ENCODE measurements at places on chromosomes 6 and 20.

- no peak for DNase-seq
These were observed 40.1 kb downstream of the TBPL1 start for GRCh38 chr6:133992992-133993680.

DNA sequence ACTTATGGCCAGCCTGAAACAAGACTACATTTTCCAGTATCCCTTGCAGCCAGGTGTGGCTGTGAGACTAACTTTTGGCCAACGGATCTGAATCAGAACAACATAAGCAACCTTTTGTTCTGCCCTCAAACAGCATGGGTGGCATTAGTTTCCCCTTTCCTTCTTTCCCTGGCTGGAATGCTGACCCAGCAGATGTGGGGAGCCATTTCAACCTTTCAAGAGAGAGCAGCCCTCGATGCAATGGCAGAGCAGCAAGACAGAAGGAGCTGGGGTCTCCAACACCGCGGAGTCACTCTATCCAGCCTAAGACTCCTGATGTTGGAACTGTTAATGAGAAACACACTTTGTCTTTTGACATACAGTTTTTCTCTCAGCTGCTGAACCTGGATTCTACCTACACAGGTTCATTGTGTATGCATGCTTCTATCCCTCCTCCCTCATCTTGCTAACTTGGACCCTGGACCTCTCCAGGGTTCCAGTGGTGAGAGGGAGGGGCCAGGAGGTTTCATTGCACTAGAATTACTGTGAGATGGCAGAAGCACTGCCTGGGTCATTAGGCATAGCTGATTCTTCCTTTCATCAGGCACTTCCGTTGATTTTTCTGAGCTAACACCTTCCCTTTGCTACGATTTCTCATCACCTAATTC is 28.8 kb upstream of the DDR1 start:
- no peak for DNase-seq

GRCh38 chr6:26754212-26754611 is 94.7 kb upstream of the ZNF322 start:
- DNase-seq, result no peak

GRCh38 chr6:112231164-112231563 is 23.2 kb downstream of the LAMA4 start:
- DNase-seq, result no peak

GRCh38 chr20:2840967-2841531 is 504 bp downstream of the VPS16 start:
- no peak for DNase-seq

- DNase-seq, result no peak
These were observed 88.9 kb upstream of the MRPS10 start for GRCh38 chr6:42306439-42307140.

DNA sequence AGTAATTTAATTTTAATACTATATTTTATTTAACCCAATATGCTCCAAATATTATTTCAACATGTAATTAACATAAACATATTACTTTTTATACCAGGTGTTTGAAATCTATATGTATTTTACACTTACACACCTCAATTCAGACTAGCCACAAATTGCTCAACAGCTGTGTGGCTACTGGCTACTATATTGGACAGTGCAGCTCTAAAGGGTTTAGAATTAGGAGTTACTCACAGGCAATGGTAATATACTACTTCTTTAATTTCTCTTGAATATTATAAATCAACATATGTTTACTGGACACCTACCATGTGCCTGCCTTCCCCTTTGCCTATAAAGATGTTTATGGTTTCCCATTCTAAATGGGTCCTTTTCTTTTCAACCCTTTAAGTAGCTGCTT is 2.3 kb downstream of the MTRF1L start:
- DNase-seq, result no peak

DNA sequence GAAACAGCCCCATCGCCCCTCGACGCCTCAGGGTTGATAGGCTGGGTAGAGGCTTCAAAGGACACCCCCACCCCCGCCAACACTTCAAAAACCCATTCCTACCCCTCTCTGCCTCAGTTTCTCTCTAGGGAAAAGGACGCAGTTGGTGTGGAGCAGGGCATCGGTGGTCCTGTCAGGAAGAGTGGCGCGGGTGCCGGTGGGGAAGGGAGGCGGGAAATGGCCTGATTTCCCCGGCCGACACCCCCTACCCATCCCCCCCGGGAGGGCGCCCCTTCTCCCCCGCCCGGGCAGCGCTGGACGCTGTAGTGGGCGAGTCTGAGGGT is 367 bp downstream of the NRSN2 start:
- DNase-seq, result no peak

- DNase-seq, result no peak
These were observed 382.8 kb upstream of the TSHZ2 start for GRCh38 chr20:52589251-52589812.

GRCh38 chr6:116029535-116029934 is 31.2 kb downstream of the FRK start:
- no peak for DNase-seq

DNA sequence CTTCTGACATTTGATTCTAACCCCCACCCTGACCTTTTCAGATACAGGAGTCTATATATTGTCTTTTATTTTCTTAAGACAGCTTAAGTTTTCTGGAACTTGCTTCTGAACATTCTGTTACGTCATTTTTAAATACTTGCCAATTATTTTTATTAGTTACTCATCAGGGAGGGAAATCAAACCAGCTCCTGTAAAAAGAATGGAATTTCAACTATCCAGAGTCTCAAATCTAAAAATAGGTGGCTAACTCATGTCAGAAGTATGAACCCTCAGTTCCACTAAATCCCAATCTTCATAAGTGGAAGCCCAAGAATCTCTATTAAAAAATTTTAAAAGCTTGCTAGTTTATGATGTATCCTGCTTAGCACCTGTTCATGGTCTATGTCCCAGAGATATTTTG is 900.0 kb downstream of the KIF16B start:
- no peak for DNase-seq

- no peak for DNase-seq
These were observed 39.3 kb downstream of the SNRNP48 start for GRCh38 chr6:7629321-7629720.

DNA sequence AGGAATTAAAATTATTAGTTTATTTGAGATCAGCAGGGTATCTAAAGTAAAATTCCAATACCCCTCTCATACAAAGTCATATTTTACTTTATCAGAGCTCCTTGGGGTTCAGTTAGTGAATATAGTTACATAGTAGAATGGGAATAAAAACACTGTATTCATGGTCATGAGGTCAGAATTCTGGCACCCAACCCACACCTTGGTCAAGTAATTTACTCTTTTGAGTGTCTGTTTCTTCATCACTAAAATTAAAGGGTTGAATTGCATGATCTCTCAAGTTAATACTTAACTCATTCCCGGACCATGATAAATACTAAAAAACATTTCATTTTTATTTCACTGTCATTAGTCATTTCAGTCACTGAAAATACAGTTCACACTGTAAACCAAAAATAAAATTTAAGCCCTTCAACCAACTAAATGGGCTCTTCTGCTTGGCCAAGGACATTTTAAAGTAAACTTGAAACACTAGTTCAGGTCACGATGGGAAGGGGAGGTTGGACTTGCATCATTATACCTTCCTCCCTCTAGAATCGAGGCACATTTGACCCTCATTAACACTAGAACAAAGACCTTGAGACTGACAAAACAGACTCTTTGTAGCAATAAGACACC is 21.1 kb upstream of the HLA-DRB1 start:
- no peak for DNase-seq

GRCh38 chr20:62352402-62353288 is 14.5 kb downstream of the LAMA5 start:
- no peak for DNase-seq

GRCh38 chr6:34593701-34594100 is 37.6 kb upstream of the SPDEF start:
- no peak for DNase-seq

- DNase-seq, result no peak
These were observed 118.1 kb downstream of the CEBPB start for GRCh38 chr20:50308513-50309279.

- no peak for DNase-seq
These were observed 9.1 kb downstream of the CHRNA4 start for GRCh38 chr20:63351811-63352591.

DNA sequence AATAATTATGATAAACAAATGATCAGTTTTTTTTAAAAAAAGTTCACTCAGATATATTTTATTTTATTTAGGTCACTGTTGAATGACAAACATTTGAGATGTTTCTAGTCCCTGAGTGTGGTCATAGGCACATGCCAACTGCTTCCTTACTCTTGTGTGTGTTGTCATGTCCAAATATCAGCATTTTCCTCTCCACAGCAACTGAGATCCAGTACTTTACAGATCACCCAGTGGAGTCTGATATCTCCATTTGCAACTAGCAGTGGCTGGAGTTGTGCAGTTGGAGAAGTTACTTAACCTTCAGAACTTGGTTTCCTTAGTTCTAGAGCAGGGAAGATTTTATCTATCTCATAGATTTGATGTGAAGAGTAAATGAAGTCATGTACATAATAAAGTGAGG is 101.3 kb downstream of the MYB start:
- no peak for DNase-seq

GRCh38 chr6:104519566-104519965 is 340.2 kb downstream of the HACE1 start:
- no peak for DNase-seq

DNA sequence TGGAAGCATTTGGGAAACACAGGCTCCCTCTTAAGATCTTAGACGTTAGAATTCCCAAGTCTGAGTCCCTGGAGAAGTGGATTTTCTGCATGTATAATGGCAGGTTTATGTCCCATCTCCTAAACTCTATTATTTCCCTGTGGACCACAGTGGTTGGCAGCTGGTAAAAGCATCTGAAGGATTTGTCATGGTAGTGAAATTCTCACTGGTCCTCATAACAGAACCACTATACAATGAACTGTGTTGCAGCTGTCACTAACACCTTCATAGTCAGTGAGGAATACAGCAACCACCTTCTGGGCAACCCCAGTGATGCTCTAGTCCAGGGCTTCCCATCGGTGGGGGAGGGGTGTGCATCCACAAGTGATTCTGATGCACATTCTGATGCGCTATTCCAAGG is 396.9 kb downstream of the ZFAND3 start:
- no peak for DNase-seq

GRCh38 chr6:85496009-85496579 is 46.2 kb downstream of the NT5E start:
- DNase-seq, result no peak

- DNase-seq, result no peak
These were observed 23.9 kb upstream of the BAG2 start for GRCh38 chr6:57147955-57148858.

- no peak for DNase-seq
These were observed 84.1 kb downstream of the CDK19 start for GRCh38 chr6:110731196-110731595.

DNA sequence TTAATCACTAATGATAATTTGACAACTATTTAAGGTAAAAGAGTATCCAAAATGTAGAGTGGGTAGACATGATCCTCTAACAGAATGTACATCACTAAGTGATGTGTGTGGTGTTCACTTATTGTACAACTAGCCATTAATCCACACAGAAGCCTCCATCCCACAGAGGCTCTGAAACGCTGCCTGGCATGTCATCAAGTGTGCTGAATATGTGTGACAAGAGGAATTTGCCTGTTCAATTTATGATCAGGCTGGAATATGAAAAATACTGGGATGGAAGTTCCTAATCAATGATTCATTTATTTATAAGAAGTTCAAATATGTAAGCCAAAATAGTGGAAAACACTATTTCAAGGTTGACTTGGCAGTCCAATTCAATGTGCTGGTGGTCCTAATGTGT is 72.4 kb downstream of the BACH2 start:
- DNase-seq, result no peak

DNA sequence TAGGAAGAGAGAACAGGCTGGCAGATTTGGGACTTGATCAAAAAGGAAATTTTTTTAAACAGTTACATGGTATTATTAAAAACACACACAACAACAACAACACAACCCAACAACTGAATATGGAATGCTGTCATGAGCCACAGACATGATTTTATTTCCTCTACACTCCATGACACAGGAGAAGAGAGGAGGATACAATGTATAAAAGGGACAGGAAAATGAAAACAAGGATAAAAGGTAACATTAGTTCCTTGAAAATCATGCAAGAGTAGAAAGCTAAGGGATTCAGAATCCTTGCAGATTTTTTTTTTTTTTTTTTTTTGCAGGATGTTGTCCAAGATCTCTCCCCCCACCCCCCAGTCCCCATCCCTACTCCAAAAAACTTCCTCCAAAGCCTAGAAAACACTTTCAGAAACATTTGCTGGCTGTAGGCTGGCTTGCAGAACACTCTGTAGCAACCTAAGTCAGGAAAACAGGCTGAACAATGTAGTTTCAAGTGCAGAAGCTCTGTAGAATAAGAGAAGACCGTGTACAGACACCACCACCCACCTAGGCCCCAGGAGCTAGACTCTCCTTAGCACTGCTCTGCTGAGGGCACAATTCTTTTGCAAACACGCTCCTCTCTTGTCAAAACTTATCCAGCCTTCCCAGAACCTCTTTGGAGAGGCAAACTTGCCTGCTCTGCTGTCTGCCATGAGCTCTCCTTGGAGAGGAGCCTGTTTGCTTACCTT is 845 bp downstream of the ZMYND8 start:
- DNase-seq, result no peak

- no peak for DNase-seq
These were observed 5.6 kb upstream of the IFNGR1 start for GRCh38 chr6:137224799-137225198.

- no peak for DNase-seq
These were observed 51.7 kb upstream of the HINT3 start for GRCh38 chr6:125904871-125905270.

GRCh38 chr6:74114428-74114827 is 418.4 kb downstream of the CD109 start:
- no peak for DNase-seq

GRCh38 chr20:53491462-53491861 is 102.2 kb downstream of the ZNF217 start:
- DNase-seq, result no peak

GRCh38 chr6:5811997-5812396 is 194.7 kb downstream of the NRN1 start:
- no peak for DNase-seq

GRCh38 chr6:89449193-89449592 is 16.2 kb downstream of the ANKRD6 start:
- DNase-seq, result no peak

DNA sequence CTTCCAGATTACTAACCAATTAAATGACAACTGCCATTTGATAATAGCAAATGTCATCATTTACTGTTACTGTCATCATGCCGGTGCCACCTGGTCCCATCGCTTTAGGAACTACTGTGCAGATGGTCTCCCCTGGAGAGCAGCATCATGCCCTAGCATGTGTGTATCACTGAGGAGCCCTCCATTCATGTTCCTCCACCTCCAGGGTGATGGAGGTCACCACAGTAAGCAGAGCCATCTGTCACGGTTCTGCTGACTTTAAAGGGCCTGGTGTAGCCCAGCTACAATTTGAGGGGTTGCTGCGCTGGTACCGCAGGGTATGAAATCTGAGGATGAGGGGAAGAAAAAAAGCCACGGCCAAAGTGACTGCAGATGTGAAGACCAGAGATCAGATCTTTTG is 118.8 kb upstream of the KCNK16 start:
- no peak for DNase-seq

Measured in D721Med (cell line).